Activated T-helper 9 cell treated with anti-CD3 and anti-CD28 coated beads, Interleukin-2, amount 50 U/mL, for 16 hours (primary cell): ENCODE measurements at places on chromosomes 4 and X.

DNA sequence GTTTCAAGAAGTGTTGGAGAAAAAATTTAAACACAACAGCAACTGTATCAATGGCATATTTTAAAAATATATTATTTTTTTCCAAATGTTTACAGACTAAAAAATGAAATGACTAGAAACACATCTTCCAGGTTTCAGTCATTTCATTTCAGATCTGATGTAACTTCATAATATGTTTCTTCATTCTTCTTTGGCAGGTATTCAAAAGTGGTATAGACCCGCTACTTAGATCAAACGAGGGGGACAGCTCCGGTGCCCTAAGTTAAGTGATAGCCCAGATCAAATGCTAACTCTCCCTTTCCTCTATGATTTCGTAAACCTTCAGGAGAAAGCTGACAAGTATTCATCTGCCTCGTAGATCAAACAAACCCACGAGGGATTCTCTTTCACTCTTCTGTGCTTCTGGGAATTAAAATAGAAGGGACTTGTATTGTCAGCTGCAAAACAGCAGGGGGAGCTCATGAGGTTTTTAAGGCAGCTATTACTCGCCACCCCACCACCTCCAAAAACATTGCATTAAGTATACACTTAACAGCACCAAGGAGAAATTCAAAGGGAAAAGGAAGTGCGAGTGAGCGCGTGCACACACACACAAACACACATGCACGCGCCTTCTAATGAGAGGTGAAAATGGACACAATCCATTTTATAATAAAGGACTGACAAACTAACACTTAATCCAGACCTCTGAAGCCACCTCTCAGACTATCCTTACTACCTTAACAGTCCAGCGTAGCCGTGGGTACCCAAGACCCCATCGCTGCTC, 21.4 kb downstream of the HELT start:
- DNase-seq = no peak

DNA sequence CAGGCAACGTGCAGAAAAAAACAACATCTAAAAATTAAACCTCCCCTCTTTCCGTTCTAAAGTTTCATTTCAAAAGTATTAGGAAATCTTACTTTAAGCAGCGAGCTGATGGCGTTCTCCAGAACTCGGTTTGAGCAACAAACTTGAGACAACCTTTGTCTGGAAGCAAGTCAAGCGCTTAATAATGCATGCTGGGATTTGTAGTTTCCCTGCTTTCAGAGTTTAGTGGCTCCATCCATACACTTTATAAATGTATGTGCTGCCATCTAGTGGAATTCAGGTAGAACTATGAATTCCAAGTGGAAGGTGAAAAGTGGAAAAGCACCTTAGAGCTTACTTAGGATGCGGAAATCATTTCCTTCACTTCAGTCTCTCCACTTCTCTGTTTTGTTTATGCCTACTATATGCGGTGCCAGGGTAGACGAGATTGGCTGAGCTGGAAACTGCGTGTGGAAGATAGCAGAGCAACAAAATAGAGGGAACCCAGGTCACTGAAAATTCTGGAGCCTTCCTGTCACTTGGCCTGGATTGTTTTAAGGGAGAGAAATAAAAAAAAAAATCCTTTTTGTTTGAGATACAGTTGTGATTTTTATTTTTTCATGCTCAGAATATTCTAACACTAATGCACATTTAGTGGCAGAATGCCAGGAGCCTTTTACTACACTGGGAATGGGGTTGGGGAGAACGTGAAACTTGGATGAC, at the start of gene BDH2:
Gene BDH2, minus strand, starts transcription at position 144 of the 702 bp plus-strand sequence. CDS start 3,580 bp downstream, outside the sequence.
- no peak for DNase-seq

- DNase-seq = no peak
Observed at GRCh38 chr4:141543176-141543575, 93.2 kb upstream of the IL15 start.

GRCh38 chr4:169906104-169906503, 120.1 kb downstream of the MFAP3L start:
- DNase-seq = no peak

- DNase-seq = no peak
Observed at GRCh38 chrX:76454456-76454927, 27.0 kb downstream of the MAGEE1 start.

DNA sequence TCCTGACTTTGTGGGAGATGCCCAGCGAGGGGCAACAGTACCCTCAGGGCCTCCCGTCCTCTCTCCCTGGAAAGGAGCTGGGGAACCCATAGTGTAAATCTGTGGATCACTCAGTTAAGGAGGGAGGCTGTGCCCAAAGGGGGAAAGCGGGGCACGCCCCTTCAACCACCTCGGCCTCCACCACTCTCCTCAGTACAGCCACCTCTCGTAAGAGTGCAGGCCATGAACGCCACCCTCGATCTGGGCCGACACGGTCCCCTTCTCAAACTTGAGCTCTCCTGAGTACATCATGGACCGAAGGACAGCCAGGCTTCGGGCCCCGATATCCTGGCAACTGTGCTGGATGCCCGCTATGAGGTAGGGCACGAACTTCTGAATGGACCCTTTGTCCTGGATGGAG, 221.8 kb upstream of the ATP6AP2 start:
- DNase-seq = no peak

GRCh38 chr4:147735413-147736301, 3.8 kb downstream of the ARHGAP10 start:
- DNase-seq = no peak

DNA sequence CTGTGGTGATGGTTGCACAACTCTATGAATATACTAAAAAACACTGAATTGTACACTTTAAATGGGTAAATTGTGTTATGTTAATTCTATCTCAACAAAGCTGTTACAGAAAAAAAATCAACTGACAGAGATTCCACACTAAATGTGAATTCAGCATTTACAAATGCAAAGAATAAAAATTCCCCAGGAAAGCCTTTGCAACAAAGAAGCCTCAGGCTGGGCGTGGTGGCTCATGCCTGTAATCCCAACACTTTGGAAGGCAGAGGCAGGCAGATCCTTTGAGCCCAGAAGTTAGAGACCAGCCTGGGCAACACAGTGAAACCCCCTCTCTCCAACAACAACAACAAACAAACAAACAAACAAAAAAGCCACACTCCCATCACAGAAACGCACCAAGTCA, 8.9 kb downstream of the BCLAF3 start:
- DNase-seq = no peak

GRCh38 chrX:129750971-129751370, 12.2 kb downstream of the XPNPEP2 start:
- DNase-seq = no peak

DNA sequence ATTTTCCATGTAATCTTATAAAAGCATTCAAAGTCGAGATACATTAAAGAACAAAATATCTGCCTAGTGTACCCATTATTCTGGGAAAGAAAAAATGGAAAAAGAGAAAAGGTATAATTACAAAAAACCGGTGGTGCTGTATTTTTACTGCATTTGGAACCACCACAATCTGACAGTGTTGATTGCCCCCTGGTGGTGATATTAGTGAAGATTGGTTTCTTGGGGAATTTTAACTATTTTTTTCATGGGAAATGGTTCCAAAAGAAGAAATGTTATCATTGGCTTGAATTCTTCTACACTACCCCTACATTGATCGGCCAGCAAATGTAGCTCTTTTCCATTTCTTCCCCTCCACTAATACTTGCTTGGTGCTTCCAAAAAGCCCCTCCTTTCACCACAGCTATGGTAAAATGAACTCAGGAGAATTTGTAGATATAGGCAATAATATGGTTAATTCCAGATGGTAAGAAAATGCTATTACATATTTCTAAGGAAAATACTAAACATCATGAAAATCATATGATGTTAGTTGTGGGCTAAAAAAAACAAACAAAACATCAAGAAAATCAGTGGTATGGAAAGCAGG, 50.0 kb downstream of the COX18 start:
- DNase-seq = no peak
